ENCODE measurements at places on chromosomes 6 and 20.

GRCh38 chr6:160055378-160055777 is 66.2 kb upstream of the SLC22A1 start:
- DNase-seq = no peak

DNA sequence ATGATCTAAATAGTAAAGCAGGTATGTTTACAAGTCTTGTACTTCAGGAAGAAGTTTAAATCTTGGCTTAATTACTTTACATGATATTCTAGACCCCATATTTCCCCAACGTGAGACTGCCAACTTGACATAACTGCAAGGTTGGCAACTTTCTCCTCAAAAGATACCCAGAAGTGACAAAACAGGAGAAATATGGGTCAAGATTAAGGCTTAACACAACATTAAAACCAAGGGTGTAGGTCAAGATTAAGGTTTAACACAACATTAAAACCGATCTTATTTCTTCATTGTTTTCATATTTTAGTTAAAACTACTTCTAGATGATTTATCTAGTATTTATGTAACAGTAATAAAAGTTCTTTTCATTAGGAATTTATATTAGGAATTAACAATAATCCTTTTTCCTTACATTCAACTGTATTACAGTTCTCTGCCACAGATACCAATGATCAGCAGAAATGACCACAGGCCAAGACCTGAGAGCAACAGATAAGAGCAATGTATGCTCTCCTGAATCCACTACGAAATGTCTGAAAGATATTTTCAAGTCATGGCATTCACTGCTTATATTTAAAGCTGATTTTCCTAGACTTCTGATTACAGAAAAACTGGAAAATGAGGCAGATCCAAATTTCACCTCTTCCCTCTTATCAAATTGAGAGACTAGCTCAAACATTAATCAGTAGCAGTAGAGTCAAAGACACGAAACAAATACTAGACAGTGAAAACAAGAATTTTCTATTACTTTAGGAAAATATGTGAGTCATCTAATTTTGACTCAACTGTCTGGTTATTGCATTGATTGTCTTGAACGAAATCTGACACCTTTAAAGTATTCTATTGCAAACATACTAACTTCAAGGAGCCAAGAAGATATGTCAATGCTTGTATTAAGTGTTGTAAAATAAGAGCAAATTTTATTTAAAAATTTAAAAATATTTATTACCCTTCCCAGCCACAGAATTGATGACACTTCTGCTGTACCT is 72.3 kb downstream of the RNGTT start:
- DNase-seq = no peak

DNA sequence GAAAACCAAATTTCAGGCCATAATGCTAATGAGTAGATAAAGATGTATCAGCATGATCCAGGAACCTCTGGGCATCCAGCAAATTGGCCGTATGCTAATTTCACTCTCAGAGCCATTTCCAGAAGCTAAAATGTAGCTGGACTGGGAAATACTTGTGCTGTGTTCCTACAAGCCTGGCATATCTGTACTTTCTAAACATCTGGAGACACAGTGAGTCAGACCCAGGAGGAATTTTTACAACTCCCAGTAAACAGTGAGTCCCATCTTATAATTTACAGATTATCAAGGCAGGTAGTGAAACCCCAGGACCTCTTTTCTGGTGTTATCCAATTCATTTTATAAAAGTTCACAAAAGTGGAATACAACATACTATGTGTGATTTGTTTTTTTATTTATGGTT is 683.0 kb upstream of the ADGRB3 start:
- no peak for DNase-seq

GRCh38 chr6:162706232-162706631 is 21.3 kb downstream of the PRKN start:
- peak; percentile 1 for DNase-seq

DNA sequence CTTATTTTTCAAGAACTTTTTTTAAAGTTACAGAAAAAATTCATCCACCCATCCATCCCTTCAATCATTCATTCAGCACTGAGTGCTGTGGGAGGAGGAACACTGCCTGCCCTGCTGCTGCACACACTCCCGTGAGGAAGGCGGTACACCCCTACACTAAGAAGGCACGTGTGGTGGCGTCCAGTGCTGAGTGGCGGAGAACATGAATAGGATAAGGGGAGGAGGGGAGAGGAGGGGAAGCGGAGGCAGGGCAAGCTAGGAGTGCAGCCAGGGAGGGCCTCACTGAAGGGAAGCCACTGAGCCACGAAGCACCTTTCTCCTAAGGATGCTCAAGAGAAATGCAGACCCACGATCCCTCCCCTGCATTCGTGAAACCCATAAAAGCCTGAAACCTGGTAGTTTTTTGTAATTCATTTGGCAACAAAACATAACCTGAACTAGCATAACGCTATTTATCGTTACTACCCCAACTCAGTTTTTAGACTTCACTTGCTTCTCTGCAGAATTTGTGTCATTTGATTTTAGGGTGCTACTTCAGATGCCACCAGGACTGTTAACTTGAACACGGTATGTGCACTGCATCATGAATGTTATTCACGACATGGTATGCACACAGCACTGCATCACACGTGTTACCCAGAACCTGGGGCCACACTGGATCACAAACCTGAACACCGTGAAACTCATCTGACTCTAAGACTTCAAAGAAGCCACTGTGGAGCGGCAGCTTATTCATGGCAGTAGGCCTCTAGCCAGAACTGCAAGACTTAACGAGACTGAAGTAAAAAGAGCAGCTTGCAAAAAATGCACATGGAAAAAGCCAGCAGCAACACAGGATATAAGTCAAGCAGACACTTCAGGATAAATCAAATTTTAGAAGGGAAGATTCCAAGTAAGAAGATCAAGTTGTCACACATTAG is 3.5 kb downstream of the RNASET2 start:
- DNase-seq = no peak

GRCh38 chr6:131172222-131172621 is 37.0 kb downstream of the AKAP7 start:
- no peak for DNase-seq

GRCh38 chr6:108002365-108003221 is 44.6 kb upstream of the SEC63 start:
- no peak for DNase-seq

DNA sequence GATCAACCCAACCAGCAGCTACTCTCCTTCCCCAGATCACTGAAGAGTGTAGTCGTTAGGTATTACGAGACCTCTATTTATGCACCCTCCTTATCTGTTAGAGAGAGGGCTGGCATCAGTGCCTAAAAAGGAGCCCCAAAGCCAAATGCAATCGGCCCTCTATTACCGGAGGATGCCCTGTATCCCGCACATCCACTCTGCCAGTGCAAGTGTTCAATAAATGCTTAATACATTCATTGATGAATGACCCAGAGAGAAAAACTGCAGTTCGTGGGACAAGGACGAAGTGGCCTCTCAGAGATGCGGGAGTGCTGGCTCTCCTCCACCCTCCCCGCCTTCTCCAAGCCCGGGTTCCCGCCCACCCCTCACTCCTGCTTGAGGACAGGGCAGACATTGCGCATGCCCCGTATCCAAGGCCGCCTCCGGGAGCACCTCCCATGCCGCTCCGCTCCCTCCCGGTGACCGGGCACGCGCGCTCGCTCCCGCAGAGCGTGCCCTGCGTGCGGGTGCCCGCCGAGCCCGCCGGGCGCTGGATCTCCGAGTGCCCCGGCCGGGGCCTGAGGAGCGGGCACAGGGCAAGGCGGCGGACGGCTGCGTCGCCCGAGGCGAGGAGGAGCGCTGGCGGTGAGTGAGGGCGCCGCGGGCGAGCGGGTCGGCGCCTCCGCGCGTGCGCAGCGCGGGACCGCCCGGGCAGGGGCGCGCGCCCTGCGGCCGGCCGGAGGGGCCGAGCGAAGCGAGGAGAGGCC is 27.2 kb upstream of the BTBD3 start:
- peak; percentile 93 for DNase-seq

DNA sequence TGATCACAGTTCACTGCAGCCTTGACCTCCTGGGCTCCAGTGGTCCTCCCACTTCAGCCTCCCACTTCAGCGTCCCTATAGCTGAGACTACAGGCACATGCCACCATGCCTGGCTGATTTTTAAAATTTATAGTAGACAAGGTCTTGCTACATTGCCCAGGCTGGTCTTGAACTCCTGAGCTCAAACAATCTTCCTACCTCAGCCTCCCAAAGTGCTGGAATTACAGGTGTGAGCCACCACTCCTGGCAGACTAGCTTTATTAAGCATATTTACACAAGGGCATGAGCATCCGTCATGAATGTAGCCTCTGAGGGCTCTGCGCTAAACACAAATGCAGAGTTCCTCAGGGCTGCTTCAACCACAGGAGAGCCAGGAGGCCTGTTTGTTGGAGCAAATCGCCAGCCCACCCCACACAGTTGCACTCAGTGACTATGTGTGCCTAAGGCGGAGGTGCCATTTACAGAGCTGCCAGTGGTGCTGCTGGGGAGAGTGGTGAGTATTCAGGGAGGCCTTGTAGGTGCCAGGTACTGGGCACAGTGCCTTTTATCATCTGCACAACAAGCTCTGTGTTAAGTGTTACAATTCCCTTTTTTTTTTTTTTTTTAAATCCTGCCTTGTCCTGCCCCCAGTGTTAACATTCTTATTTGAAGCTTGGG is 78.2 kb downstream of the PSMG4 start:
- no peak for DNase-seq
